T-cell (primary cell): ENCODE measurements at places on chromosomes 4 and X. TPM values are rescaled to one million over a fixed set of nuclear protein-coding genes. Genes with fewer than 3 reads are reported as not detected.

DNA sequence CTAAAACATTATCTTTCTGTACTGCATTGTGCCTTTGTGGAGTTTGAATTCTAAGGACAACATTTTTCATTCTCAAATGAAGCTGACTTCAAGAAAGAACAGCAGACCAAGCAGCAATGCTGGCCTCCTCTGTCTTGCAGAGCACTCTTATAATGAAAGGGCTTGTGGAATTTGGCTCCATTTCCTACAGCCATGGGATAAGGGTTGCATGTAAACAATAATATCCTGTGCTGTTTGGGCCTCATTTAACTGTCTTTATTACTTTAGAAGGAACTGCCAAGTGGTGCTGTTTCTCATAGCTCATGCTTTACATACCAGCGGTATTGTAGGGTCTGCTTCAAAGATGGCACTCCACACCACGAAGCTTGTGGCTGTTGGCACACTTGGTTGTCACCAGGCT, 111.4 kb upstream of the EOLA2 start:
- no peak for DNase-seq

DNA sequence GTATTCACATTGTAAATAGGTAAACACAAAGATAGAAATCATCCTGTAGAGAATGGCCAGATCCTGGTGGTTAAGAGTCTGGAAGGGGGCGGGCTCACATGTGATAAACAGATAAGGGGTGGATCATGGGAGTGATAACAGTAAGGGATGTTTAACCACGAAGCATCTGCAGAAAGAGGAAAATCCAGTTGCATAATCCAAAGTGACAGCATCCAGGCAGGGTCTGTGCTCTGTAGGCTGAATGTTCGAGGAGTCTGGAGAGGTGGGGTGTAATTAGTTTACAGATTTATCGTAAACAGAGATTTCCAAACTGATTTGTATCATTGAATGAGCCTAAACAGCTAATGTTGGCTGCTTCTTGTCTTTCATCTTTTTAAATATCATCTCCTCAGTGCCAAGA, 1009.8 kb upstream of the SLIT2 start:
- DNase-seq = no peak

DNA sequence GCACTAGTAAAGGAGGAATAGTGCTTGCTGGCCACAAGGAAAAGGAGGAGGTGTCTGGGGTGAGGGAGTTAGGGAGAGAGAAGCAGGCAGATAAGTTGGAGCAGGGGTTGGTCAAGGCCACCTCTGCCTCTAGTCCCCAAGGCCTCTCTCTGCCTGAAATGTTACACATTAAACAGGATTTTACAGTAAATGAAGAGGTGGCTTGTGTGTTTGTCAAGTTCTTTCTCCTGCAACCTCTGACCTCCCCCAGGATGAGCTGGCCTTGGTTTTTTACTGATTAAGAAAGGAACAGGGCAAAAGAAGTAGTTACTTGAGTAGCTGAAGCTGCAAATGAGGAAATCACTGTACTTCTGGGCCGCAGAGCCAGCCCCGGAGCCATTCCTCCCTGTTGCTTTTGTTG, 2.0 kb downstream of the GJB1 start:
- DNase-seq = no peak

Gene LRIT3
- 0.33 TPM for total RNA-seq
